Activated CD4-positive, alpha-beta memory T cell treated with anti-CD3 and anti-CD28 coated beads for 36 hours (primary cell): ENCODE measurements at places on chromosomes 7 and 10.

DNA sequence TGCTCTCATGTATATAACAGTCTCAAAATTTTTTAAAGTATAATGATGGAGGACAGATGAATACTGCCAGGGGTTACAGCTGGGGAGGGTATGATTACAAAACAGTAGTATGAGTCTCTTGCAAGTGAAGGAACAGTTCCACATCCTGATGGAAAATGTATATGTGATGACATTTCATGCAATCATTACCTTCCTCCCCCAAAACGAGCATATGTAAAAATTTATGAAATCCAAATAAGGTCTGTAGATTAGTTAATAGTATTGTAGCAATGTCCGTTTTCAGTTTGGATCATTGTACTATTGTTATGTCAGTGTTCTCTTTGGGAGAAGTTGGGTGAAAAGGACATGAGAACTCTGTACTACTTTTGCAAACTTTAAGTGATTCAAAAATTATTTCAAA lies 38.0 kb downstream of the DRGX start:
- DNase-seq: no peak

DNA sequence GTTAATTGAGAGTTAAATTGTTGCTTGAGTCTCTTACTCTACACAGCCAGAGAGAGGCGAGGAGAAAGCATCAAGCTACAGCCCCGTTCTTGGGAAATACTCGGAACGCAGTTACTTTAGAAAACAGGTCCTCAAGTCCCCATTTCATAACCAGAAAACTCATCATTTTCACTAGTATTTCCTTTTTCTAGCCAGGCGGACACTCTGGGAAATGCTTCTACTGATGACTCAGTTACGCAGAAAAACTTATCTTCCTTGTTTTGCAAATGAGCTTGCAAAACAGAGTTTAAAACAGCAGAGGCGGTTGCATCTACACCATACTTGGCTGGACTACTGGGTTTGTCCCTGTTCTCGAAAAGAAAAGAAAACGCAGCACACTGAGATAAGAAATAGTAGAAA lies 111.4 kb upstream of the FGFR2 start:
- no peak for DNase-seq

- no peak for DNase-seq
Measured at GRCh38 chr10:131855461-131856401, 45.1 kb upstream of the PPP2R2D start.

DNA sequence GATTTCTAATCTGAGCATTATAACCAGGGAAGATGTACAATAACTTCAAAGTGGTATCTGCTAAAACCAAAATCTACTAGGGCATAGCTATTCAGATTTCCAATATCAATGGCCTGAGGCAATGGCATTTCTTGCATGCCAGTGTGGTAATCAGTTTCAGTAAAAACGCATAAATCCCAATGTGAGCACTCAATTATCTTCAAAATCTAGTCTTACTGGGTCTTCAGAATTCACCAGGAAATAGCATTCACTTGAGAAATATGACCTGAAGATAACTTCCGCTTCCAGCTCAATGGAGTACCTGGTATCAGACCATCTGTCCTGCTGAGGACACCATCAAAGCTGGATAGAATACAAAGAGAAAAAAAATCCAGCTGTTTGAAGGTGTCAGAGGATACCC lies 72.4 kb downstream of the TRIL start:
- DNase-seq: no peak

- DNase-seq: no peak
Measured at GRCh38 chr10:106938513-106938912, 226.0 kb downstream of the SORCS1 start.

DNA sequence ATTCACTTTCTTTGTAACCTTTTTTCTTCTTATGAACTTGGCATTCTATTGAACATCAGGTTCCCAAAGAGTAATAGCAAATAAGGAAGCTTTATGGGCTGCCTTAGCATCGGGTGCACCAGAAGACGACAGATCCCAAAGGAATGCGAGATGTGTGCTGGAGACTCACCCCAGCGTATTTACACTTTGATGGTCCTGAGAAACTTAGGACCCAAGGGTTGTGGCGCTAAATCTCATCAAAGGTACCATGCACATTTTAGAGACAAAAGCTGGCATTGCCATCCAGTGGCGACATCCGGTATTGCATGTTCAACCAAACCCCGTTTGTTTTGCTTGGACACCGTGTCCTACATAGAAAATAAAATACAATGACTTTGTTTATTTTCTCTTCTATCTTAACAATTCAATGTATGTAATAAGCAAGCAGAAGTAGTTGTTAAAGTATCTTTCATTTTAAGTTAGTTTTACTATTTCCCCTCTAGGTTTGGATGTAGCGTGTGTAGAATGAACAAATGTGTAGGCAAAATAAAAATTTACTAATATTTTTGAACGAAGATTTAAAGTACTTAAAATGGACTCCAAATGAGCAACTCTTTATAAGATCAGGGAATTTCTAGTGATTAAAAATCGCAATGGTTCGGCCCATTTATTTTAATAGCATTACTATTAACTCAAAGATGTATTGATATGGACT lies 1154.8 kb downstream of the GATA3 start:
- DNase-seq: peak; percentile 83

DNA sequence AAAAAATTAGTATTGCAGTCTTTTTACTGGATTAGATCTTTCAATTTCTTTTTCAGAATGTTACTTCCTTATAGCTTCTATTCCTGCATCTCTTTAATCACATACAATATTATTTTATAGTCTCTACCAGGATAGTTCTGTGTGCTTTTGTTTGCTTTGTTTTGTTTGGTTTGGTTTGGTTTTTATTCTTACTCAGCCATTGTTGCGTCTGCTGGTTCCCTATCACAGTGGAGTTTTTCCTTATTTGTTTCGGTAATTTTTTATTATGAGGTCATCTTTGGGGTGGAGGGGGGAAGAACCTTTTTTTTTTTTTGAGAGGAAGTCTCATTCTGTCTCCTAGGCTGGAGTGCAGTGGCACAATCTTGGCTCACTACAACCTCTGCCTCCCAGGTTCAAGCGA lies 9.0 kb upstream of the BAIAP2L1 start:
- DNase-seq: no peak

GRCh38 chr10:17029581-17030271 lies 99.9 kb downstream of the CUBN start:
- DNase-seq: peak; percentile 93

DNA sequence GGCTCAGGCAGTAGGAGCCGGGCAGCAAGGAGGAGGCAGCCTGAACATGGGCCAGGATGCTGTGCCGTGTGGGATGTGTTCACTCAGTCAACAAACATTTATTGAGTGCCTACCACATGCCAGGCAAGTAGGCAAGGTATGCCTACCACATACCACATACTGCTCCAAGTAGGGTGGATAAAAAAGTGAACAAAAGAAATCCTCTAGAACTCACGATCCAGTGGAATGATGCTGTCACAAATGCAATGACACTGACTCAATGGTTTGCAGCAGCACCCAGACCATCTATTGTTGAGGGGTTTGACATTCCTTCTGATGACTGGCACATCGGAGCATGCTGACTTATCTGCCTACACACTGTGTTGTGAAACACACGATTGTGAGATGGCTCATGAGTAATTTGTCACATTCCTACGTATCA lies 413.5 kb downstream of the NRG3 start:
- DNase-seq: no peak

GRCh38 chr10:34615770-34616169 lies 199.3 kb downstream of the PARD3 start:
- DNase-seq: no peak

GRCh38 chr7:117772421-117772820 lies 100.8 kb downstream of the CTTNBP2 start:
- DNase-seq: no peak

GRCh38 chr7:80319461-80319860 lies 184.8 kb downstream of the GNAI1 start:
- no peak for DNase-seq
